Stimulated activated CD8-positive, alpha-beta memory T cell treated with anti-CD3 and anti-CD28 coated beads, Interleukin-15, amount 100 ng/mL, for 4 hours (primary cell): ENCODE measurements at places on chromosomes 5 and 9.

GRCh38 chr5:20678814-20679298, 690.9 kb upstream of the CDH18 start:
- no peak for DNase-seq

- DNase-seq: no peak
Measured at GRCh38 chr5:158614951-158615350, 484.8 kb downstream of the EBF1 start.

GRCh38 chr9:37442556-37442955, 20.1 kb downstream of the GRHPR start:
- no peak for DNase-seq

- DNase-seq: no peak
Measured at GRCh38 chr5:35803191-35803651, 53.5 kb upstream of the IL7R start.

DNA sequence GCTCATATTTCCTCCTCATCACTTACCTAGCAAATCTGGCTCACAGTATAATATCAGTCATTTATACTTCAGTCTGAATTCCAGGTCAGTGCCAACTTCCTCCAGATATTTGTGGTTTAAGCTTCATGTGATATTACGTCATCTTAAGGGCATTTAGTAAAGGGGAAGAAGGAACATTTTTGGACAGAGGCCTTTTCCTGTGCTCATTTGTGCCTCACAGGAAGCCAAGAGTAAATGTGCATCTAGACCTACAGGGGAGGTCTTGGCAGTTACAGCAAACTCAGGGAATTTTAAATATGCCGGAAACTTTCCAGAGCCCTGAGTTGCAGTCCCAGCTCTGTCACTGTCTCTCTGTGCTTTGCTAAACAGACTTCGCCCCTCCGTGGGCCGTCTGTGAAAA, 12.3 kb upstream of the KCNIP1 start:
- DNase-seq: no peak

- DNase-seq: no peak
Measured at GRCh38 chr5:134503937-134504437, 21.5 kb upstream of the JADE2 start.

GRCh38 chr9:107513464-107514100, 24.0 kb upstream of the KLF4 start:
- DNase-seq: no peak

DNA sequence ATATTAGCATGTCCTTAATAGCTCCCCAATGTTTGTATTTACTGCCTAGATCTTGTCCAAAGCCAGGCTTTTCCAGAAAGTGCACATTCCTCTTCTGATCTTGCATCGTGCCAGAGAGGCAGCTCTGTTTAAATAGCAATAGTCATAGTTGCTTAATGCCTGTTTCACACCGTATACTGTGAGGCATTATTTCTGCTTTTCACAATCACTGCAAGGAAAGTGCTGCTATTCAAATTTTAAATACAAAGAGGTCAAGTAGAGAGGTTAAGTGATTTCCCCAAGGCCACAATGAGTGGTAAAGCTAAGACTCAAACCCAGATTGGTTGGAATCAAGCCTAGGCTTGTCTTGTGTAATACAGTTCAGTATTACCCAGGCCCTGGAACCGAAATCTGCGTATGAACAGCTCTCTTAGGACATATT, 153.6 kb downstream of the SNX18 start:
- DNase-seq: no peak

DNA sequence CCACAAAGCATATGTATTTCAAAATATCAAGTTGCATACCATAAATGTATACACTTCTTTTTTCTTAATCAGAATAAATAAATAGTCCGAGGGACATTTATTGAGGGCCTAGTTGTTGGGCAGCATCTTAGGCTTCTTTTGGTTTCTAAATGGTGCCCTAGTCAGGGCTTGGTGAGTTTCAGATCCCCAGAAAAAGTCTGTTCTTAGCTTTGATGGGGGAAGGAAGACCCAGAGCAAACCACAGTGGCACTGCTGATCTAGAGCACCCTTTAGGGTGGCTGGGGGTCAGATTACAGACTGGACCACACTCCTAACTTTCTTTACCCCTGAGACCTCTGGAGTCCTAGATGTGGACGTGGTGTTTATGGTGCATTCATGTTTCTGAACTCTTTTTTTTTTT, 97.8 kb downstream of the C9orf152 start:
- DNase-seq: no peak

GRCh38 chr5:1799110-1799601, 481 bp downstream of the MRPL36 start:
- peak; percentile 27 for DNase-seq

GRCh38 chr9:38322937-38323336, 69.6 kb upstream of the ALDH1B1 start:
- DNase-seq: no peak

GRCh38 chr5:52856564-52856963, 68.8 kb downstream of the ITGA1 start:
- no peak for DNase-seq

DNA sequence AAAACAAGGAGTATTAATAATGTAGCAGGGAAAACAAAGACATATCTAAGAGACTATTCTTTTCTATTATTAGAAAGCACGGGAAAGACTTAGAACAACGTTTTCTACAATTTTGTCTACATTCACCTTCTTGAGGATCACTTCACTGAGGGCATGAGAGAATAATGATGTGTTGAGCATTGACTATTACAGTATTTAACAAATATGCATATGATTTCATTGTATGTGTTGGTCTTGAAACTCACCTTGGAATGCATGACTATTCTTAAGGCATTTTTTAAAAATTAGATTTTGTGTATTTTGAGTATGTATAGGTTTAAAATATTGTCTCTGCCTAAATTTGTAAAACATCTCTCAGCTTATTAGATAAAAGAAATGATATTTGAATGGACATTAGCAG, 1.2 kb downstream of the FSD1L start:
- DNase-seq: no peak

DNA sequence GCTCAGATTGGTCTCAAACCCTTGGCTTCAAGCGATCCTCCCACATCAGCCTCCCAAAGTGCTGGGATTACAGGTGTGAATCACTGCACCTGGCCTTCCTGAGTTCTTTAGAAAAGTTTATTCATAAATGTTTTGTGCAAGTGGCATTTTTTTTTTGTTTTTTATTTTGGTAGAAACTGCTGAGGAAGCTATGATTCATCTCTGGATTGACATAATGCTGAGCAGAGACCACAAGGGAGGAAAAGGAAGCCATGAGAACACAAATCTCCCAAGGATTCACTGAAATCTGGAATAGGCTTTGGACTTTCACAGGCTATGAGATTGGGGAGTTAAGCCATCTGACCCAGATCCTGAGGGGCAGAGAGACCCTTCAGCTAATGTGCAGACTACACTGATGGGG, 3.4 kb upstream of the SLC46A2 start:
- no peak for DNase-seq

DNA sequence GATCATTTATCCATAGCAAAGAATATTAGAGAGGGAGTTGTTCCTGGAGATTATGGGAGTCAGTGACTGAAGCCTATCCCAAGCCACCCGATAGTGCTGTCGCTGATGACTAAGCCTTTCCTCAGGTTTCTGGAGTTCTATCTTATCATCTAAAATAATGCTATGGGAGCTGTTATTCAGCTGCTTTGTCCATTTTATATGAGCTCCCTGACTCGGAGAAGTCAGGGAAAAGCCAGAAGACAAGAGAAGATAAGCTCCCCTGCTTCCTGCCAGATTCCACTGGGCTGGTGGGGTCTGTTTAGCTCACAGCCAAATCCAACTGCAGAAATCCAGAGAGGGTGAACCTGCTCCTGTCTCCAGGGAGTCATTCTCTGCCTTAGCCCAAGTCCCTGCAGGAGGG, 148.2 kb downstream of the DROSHA start:
- no peak for DNase-seq

GRCh38 chr5:39371367-39371635, 7.0 kb upstream of the C9 start:
- DNase-seq: no peak

DNA sequence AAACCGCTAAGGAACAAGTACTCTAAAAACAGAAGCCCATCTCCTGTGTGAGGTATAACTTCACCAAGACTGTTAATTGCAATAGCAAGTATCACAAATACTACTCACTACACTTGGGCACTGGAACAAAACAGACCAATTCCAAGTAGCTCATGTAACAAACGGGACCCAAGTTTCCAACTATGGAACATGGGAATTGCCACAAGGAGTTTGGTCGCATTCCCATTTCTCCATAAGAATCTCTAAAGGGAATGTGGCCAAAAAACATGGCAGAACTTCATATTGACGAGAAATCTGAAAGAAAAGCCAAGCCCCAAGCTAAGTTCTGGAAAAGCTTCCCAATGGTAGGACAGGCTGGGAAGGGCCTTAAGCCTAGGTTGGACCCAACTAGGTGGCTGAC, 162.5 kb downstream of the MAPKAP1 start:
- DNase-seq: no peak

DNA sequence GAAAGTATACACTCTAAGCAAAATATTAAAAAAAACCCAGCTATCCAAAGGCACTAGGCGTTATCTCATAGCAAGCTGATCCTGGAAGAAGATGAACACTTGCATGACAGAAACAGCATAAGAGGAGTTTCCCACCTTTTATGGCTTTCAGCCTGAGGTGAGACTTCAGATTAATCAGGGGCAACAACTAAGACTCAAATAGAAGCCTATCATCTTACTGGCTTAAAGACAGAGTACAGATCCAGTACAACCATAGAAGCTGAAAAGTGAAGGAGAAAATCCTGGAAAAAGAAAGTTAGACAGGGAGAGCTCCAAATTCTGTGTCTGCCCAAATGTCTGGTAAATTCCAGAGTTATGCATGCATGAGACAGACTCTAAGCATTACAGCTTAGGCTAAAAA, 360.8 kb upstream of the KCNN2 start:
- no peak for DNase-seq

GRCh38 chr9:18786196-18786595, 246.8 kb downstream of the SAXO1 start:
- no peak for DNase-seq

GRCh38 chr9:100229136-100229535, 123.6 kb downstream of the TEX10 start:
- no peak for DNase-seq

DNA sequence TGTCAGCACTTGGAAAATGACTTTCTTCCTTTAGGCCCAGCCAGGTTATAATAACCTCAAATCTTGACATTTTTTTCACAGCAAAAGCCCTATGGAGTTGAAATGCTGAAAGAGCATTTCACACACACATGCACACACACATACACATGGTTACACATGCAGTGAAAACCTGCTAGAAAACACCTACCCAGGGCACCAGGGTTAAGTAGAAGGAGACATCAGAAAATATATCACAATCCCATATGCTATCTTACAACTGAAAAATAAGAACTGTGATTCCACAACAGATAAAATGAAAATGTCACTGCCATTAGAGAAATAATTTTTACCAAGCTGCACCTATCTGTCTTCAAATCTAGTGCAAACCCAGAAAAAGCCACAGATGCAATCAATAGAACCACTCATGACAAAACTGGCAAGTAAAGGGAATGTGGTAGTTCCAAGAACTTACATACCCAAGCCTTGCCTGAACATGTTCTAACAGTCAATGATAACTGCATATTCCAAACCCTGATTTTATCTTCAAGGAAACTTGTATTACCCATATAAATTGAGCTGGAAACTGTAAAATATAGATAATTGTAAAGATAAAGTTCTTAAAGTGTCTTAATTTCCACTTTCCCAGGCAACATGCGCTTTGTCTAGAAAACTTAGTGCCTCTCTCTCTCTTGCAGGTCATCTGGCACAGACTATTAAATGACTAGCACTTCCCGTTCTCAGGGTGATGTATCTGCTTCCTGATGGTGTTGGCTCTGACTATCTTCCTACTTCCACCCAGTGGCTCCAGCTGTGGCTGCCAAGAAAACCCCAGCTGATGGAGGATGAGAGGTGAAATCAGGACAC, 250.2 kb upstream of the PTGER4 start:
- no peak for DNase-seq

GRCh38 chr5:137214446-137215189, 284.5 kb downstream of the SPOCK1 start:
- no peak for DNase-seq

GRCh38 chr5:157842787-157843186, 16.2 kb downstream of the CLINT1 start:
- no peak for DNase-seq

DNA sequence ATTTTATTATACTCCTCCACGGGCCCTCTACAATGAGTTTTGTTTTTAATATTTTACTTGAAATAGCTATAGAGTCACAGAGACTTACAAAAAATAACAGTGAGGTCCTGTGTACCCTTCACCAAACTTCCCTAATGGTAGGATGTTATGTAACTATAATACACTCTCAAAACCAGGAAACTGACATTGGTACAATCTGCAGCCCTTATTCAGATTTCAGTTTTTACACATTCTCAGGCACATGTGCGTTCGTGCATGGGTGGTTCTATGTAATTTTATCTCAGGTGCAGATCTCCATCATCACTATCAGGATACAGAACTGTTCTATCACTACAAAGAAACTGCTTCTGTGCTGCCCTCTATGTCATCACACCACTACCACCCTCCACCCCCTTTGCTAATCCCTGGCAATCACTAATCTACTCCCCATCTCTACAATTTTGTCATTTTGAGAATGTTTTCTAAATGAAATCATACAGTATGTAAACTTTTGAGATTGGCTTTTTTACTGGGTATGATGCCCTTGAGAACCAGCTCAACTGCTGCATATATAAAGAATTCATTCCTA, 16.4 kb downstream of the RAB14 start:
- DNase-seq: no peak

DNA sequence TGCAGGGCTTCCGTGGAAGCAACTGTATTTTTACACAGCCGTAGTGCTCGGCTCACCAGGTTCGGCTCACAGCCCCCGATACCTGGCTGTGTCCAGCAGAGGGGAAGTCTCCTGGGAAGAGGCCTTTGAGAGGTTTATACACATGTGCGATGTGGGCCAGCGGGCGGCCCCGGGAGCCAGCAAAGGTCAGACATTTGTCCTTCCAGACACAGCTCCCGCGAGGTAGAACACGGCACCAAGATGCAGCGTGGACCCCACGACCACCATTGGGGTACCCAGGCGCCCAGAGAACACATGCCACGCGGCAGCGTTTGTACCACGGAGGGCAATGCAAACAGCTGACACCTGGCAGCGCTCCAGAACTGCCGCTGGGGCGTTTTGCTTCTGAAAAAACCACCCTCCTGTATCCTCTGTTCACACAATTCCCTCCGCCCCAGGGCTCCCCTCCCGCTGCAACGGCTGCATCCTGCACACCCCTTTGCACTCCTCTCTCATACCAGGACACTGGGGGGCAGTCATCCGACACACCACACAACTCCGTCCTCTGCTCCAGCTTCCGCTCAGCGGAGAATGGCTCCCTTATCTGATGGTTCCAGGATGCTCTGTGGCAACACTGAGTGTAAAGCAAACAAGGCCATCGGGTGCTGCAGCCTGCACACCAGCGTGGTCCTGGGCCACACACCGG, 235.3 kb downstream of the SYK start:
- DNase-seq: peak; percentile 39
